RPMI7951 (cell line): ENCODE measurements at places on chromosomes 16 and 17. TPM values are rescaled to one million over a fixed set of nuclear protein-coding genes. Genes with fewer than 3 reads are reported as not detected.
A peak's percentile ranks its signal among the peaks of the same experiment; 100 is the strongest.

The TBC1D3E gene
- total RNA-seq = not detected in 2 replicates

The CA7 gene
- not detected in 2 replicates for total RNA-seq

The EVI2B gene
- total RNA-seq = 1.1 TPM in 2 replicates

The RNF167 gene
- 24.0 and 25.2 TPM in 2 replicates for total RNA-seq

The RAMP2 gene
- total RNA-seq = 1.4 and 2.4 TPM in 2 replicates

The PRR15L gene
- total RNA-seq = not detected in 2 replicates

GRCh38 chr17:80750263-80750662, 205.6 kb downstream of the RPTOR start:
- no peak for DNase-seq

- peak; percentile 68 for DNase-seq
Measured at GRCh38 chr16:83701494-83701893, 106.3 kb upstream of the HSBP1 start.

GRCh38 chr17:35103271-35103670, 16.4 kb downstream of the RAD51D start:
- no peak for DNase-seq

- DNase-seq = no peak
Measured at GRCh38 chr17:82272495-82273326, 789 bp downstream of the CSNK1D start.

DNA sequence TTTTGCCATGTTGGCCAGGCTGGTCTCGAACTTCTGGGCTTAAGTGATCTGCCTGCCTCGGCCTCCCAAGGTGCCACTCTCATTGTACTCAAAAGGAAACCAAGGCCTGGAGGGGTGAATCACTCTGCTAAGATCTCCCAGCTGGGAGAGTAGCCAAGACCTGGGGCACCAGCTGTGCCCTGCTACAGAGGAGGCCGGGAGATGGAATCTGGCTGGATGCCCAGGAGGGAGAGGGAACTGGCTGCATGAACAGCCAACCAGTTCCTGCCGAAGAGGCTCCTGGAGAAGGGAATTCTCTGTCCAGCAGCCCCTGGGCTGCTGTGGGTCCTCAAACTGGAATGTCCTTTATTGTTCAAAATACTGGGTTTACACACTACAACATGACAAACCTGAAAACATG, 238.7 kb upstream of the CIBAR2 start:
- peak; percentile 99 for DNase-seq

GRCh38 chr17:38730526-38731379, 612 bp downstream of the CISD3 start:
- DNase-seq = peak; percentile 71

GRCh38 chr16:87303431-87303930, 13.7 kb downstream of the C16orf95 start:
- DNase-seq = peak; percentile 66

DNA sequence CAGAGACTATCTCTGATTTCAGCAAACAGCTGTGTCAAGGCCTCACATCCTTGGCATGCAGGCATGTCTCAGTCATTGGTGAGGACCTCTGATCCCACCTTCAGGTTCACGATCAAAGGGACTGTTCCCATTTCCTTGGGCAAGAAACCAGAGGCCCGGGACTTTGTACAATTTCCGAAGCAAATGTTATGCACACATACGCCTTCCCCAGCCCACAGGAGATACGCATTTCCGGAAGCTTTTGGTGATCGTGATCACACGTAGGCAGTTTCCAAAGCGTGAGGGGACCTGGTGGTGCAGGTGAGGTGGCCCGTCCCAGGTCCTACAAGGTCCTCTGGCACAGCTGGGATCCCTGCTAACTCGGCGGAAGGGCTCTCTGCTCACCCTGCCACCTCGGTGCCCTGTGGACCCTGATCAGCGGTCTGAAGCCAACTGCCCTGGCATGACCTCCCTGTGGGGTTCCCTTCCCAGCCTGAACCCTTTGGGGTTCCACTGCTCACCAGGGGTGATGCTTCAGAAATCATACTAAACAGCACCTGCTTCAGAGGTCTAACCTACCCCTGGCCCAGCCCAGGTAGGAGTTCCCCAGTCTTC, 28.8 kb upstream of the KLHDC4 start:
- DNase-seq = no peak
